Foreskin keratinocyte (primary cell): ENCODE measurements at places on chromosomes 7 and 10. TPM values are rescaled to one million over a fixed set of nuclear protein-coding genes. Genes with fewer than 3 reads are reported as not detected.

DNA sequence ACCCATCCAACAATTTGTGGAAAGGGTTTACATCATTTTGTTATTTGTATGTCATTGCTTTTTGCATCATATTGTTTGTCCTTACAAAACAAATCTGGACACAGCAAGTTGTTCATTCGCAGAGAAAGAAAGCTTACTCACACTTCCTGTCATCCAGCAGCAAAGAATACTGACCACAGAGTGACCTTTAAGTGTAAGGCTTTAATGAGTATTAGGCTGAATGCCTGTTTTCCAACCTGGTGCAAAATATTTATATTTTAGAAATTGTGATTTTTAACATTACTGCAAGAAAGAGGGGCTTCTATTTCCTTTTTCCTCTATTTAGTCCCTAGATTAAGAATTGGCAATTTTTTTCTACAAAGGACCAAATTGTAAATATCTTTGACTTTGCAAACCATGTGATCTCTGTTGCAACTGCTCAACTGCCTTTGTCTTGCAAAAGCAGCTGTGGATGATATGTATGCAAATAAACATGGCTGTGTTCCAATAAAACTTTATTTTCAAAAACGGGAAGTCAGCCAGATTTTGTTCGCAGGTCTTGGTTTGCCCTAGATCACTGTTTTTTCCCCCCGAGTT lies 27.8 kb upstream of the ITGB1 start:
- no peak for DNase-seq

- DNase-seq = no peak
Measured at GRCh38 chr7:8015100-8015745, 46.6 kb downstream of the GLCCI1 start.

- DNase-seq = no peak
Measured at GRCh38 chr7:18262058-18262457, 233.5 kb upstream of the HDAC9 start.

DNA sequence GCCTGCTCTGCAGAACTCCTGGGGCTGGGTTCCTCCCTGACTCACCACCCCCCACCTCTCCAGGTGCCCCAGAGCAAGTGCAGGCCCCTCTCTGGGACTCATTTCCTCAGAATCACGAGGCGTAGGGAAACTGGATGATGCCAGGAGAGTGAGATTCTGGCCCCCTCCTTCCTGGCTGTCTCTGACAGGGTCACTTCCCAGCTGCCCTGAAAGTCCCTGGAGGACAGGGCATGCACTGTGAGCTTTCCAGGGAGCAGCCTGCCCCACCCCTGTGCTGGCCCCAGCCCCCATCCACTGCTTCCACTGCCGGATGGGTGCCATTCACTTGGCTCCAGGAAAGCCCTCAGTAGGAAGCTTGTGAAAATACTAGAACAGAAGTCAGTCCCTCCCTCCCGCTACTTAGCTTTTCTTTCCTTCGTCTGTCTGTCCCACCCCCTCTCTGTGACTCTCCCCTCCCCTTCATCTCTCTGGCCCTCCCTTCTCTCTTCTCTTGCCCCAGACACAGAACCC lies 10.4 kb downstream of the TACR2 start:
- DNase-seq = peak; percentile 29

DNA sequence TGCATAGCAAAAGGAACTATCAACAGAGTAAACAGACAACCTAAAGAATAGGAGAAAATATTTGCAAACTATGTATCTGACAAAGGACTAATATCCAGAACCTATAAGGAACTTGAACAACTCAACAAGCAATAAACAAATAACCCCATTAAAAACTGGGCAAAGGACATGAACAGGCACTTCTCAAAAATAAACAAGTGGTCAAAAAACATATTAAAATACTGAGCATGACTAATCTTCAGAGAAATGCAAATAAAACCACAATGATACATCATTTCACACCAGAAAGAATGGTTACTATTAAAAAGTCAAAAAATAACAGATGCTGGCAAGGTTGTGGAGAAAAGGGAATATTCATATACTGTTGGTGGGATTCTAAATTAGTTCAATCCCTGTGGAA lies 17.1 kb downstream of the MAGI2 start:
- DNase-seq = no peak

DNA sequence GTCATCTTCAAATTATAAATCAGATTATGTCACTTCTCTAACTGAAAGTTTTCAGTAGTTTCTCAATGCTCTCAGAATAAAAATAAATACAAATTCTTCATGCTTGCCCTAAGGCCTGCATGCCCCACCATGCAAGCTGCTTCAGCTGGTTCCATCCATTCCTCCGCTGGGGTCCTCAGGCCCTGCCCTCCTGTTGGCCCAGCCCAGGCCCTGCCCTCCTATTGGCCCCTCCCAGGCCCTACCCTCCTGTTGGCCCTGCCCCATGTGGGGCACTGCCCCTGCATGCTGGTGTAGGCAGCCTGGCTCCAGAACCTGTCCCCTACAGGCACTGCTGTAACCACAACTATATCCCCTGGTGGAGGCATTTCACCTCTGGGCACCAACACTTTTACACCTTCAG lies 109.3 kb upstream of the TCERG1L start:
- DNase-seq = no peak

DNA sequence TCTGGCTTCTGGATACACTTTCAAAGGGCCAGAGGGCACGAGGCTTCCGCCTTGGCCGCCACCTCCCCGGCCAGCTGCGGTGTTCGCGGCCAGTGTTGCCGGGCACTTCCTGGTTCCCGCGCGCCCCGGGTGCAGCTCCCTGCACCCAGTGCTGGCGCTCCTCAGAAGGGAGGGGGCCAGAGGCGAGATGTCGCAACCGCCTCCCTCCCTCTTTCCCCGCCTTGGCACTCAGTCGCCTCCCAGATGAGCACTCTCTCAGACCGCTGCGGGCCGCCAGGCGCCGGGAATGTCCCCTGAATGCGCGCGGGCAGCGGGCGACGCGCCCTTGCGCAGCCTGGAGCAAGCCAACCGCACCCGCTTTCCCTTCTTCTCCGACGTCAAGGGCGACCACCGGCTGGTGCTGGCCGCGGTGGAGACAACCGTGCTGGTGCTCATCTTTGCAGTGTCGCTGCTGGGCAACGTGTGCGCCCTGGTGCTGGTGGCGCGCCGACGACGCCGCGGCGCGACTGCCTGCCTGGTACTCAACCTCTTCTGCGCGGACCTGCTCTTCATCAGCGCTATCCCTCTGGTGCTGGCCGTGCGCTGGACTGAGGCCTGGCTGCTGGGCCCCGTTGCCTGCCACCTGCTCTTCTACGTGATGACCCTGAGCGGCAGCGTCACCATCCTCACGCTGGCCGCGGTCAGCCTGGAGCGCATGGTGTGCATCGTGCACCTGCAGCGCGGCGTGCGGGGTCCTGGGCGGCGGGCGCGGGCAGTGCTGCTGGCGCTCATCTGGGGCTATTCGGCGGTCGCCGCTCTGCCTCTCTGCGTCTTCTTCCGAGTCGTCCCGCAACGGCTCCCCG lies at the start of gene FFAR4:
Gene FFAR4 (plus strand): TSS at position 231 of the 842 bp plus-strand sequence. CDS start 56 bp downstream, at position 287.
- DNase-seq = no peak

DNA sequence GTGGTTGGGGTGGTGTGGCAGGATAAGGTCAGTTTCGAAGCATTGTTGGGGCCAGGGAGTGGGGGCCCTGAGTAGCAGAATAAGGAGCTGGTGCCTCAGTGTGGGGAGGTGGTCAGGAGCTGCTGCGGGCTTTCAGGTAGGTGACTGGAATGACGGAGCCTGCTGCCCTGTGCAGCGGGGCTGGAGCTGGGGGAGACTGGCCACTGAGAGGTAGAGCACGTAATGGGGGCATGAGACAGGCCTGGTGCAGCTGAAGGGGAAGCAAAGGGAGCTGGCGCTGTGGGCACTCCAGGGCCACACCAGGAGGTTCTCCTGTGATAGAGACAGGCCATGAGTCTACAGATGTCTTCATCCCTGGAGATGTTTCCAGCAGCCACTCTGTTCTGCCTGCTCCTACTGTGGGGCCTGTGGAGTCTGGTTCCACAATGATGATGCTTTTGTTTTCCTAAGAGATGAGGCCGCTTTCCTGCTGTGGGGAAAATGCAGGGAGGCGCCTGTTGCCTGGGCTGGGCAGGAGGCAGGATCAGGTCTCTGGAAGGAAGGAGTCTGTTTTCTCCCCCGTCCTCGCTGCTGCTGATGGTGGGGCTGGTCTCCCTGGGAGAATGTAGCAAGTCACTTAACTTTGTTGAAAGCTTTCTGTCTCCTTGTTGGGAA lies 31.1 kb downstream of the NUB1 start:
- no peak for DNase-seq

DNA sequence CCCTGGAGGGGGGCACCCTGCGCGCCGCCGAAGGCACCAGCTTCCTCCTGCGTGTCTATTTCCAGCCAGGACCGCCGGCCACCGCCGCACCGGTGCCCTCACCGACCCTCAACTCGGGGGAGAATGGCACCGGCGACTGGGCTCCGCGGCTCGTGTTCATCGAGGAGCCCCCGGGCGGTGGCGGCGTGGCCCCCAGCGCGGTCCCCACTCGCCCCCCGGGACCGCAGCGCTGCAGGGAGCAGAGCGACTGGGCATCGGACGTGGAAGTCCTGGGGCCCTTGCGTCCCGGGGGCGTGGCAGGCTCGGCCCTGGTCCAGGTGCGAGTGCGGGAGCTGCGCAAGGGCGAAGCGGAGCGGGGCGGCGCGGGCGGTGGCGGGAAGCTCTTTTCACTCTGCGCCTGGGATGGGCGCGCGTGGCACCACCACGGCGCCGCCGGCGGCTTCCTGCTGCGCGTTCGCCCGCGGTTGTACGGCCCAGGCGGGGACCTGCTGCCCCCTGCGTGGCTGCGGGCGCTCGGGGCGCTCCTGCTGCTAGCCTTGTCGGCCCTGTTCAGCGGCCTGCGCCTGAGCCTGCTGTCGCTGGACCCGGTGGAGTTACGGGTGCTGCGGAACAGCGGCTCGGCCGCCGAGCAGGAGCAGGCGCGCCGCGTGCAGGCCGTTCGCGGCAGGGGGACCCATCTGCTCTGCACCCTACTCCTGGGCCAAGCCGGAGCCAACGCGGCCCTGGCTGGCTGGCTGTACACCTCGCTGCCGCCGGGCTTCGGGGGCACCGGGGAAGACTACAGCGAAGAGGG lies 594 bp downstream of the CNNM1 start:
- DNase-seq = no peak

- DNase-seq = no peak
Measured at GRCh38 chr7:153943861-153944260, 108.3 kb upstream of the DPP6 start.

DNA sequence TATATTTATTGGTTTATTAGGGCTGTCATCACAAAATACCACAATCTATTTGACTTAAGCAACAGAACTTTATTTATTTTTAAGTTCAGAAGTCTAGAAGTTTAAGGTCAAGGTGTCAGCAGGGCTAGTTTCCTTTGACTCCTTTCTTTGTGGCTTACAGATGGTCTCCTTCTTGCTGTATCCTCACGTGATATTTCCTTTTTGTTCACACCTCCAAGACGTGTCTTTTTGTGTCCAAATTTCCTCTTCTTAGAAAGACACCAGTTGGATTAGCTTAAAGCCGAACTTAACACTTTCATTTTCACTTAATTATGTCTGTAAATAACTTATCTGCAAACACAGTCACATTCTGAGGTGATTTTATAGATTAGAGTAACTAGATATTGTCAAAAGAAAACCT lies 631.4 kb upstream of the POT1 start:
- no peak for DNase-seq

DNA sequence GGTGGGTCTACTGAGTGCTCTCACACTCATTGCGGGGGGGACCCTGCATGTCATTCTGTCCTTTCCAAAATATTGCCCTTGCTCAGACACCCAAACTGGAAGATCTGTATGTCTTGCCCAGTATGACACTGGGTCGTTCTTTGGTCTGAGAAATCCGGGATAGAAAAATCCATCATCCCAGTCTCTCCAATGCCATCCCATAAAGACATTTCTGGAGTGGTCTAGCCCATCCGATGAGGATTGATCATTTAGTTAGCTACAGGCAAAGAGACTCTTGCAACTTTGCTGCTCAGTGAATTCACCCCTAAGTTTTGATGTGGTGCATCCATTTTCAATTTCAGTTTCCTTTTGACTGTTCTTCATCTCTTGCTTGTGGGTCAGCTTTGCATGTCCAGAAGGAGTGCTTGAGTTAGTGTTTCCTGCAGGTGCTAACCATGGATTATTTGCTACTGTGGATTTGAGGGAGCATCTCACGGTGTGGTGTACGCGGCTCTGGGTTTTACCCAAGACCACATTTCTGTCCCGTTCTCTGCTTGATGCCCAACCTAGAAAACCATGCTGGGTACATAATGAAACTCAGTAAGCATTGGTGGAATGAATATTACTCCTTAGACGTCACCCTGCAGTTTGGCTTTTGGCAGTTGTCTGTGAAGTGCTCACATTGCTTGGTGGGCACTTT lies 247.0 kb upstream of the MKI67 start:
- DNase-seq = no peak

DNA sequence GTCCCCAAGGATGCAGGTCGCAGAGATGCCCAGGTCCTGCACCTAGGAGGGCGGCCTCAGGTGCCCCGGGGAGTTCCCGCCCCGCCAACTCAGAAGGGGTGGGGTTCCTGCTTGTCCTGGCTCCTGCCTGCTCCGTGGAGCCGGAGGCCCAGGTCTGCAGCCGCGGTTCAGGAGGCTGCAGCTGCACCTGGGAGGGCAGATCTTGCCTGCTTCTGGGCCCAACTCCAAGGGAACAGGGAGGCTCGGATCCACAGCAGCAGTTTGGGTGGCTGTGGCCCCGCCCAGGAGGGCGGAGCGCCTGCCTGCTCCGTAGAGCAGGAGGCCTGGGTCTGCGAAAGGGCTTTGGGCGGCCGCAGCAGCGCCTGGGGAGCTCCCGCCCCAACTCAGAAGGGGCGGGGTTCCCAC lies 108.2 kb upstream of the EGR2 start:
- DNase-seq = peak; percentile 52

GRCh38 chr7:74233655-74234285 lies 20.4 kb downstream of the RFC2 start:
- no peak for DNase-seq

GRCh38 chr7:71486856-71487628 lies 355.1 kb downstream of the GALNT17 start:
- DNase-seq = no peak

GRCh38 chr7:100477871-100478267 lies 1.1 kb downstream of the TSC22D4 start:
- no peak for DNase-seq

- no peak for DNase-seq
Measured at GRCh38 chr10:13877154-13877909, 290.6 kb downstream of the PRPF18 start.

DNA sequence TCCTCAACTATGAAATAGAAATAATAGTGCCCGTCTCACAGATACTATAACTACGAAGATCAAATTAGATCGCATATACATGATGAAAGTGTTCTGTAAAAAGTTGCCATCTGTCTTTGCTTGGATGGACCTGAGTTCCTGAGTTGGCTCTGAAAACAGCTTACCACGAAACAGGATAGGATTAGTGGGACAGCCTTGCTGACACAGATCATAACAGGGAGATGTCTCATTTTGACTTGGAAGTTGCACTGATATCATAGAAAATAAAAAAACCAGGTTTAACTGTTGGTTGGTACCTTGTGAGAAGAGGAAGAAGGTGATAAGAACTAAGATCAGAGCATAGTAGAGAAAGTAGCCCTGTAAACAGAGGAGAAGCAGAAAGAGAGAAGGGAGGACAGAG lies 79.3 kb upstream of the AGBL3 start:
- no peak for DNase-seq

GRCh38 chr7:57182031-57182430 lies 49.8 kb upstream of the ZNF479 start:
- DNase-seq = no peak

NUTM2E gene
- total RNA-seq = 0.20 and 0.28 TPM in 2 replicates

OLAH gene
- not detected in 2 replicates for total RNA-seq

FAM25A gene
- 0.56 TPM in 1 of 2 replicates, not detected in the other for total RNA-seq

AKR1D1 gene
- not detected in 2 replicates for total RNA-seq

CD36 gene
- total RNA-seq = 0.20 TPM in 1 of 2 replicates, not detected in the other

RNF32 gene
- total RNA-seq = 0.68 and 0.74 TPM in 2 replicates

RELN gene
- total RNA-seq = not detected in 2 replicates
